ENCODE measurements at places on chromosomes 12 and 14.

GRCh38 chr12:32770141-32770540 is 14.4 kb upstream of the YARS2 start:
- DNase-seq = no peak

GRCh38 chr14:35414365-35414764 is 9.8 kb upstream of the NFKBIA start:
- no peak for DNase-seq

- no peak for DNase-seq
Observed at GRCh38 chr12:7695237-7695560, 376 bp downstream of the GDF3 start.

- DNase-seq = no peak
Observed at GRCh38 chr12:123854918-123855317, 92.8 kb downstream of the DNAH10 start.

- no peak for DNase-seq
Observed at GRCh38 chr14:47044841-47045240, 393.3 kb upstream of the RPL10L start.

DNA sequence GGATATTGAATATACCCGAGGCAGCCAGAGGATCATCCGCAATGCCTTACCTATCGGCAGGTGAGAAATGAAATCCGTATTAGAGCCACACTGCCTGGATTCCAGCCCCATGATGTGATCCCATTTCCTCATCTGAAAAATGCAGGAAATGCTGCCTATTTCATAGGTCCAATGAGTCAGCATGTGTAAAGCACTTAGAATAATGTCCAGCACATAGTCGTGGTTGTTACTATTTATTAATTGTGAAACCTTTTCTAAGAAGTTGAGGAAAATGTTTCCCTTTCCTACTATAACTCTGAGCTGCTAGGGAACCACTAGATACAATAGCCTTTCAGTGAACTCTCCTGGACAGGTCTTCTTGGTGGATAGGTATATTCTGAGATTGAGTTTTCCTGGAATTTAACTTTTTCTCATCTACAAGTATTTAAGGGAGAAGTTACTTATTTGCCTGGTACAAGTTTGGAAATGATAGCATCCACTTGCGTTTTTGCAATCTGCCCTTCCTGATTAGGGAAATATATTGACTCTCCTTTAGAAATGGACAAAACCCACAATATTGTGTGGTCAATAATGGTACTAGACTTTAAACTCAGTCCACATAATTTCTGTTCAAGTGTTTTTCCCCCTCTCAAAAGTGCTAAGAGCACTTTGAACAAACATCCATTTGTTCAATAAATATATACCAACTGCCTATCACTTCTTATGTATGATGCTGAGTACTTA is 12.2 kb downstream of the POLR3B start:
- DNase-seq = no peak

GRCh38 chr12:112577473-112578329 is 159.0 kb downstream of the PTPN11 start:
- DNase-seq = no peak

DNA sequence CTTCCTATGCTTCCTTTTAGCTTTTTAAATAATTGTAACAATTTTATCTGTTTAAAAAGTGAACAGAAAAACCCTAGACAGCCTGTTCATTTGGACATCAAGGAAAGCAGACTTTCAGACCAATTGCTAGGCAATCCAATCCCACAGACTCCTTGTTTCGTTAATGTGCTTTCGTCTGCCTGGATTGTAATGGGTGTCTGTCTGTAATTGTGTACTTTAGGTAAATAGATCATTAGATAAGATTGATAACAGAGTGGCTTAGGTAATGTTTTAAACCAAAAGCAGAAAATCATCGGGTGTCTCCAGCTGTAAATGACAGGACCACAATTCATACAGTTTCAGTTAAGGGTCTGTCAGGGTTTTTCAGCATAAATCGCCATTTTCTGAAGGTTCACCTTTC is 19.6 kb downstream of the CCDC60 start:
- DNase-seq = no peak

DNA sequence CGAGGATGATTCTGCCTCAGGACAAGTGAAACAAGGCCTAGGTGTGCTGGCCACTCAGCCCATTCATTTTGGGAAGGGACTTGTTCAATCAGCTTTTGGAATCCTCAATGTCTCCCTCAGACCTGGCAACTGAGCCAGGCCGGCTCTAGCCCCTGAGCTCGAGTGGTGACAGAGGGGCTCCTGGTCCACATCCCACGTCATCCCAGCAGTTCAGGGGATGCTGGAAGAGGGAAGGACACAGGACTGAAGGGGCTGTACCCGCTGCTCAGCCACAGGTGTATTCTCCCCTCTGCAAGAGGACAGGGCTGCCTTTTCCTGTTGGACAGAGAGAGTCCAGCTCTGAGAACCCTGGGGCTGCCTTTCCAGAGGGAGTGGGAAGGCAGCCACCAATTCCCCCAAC is 244.6 kb upstream of the SFSWAP start:
- no peak for DNase-seq

DNA sequence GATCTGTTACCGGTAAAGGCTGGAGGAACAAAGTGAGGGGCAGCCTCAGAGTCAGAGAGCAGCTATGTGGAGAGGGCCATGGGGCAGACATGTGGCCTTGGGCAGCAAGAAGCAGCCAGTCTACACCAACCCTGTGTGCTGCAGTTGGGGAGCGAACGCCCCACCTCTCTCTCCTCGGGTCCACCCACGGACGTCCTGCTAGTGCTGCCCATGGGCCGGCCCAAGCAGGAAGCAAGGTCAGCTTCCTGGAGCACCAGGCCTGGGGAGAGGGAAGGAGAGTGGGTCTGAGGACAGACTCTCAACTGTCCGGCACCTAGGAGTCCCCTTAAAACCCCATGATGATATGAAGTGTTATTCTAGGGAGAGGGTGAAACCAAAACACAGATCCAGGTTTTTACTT is 254.8 kb upstream of the FKBP4 start:
- no peak for DNase-seq

- DNase-seq = no peak
Observed at GRCh38 chr14:55458800-55459515, 18.5 kb upstream of the TBPL2 start.

DNA sequence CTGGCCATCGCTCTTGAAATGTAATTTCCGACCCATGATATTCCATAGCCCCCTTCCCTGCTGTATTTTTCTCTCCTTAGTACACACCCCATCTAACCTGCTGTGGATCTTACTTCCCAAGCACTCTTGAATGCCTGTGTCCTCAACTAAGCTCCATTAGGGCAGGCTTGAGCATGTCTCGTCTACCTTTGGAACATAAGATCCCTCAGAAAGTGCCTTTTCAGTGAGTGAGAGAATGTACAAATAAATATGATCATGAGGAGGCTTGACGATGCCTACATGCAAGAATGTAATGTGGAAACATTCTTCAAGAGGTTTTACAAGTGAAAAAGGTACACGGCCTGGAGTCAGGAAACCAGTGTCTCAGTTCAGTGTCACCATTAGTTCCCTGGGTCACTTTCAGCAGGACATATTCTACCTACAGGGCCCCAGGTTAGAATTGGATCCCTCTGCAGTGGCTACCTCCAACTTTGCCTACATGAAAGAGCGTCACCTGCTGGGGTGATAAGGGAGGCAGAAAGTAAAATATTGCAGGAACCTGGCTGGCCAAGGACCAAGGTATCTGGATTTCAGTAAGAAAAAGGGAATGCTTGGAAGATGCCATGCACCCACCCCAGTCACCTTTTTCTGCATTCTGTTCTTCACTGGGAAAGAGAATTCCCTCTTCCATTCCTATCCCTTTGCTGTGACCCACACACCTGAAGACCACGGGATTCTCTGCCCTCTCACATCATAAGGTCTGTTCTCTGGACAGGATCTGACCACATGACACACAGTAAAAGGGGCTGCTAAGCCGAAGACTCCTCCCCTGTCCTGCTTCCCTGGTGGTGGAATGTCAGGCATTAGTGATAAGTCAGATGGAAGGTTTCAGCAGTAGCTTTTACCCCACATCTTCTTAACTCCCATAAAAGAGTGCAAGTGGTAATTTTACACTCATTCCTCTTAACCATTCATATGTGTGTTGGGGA is 24.6 kb upstream of the SERPINA1 start:
- DNase-seq = no peak

- DNase-seq = no peak
Observed at GRCh38 chr14:24734917-24735500, 101.0 kb upstream of the GZMB start.

DNA sequence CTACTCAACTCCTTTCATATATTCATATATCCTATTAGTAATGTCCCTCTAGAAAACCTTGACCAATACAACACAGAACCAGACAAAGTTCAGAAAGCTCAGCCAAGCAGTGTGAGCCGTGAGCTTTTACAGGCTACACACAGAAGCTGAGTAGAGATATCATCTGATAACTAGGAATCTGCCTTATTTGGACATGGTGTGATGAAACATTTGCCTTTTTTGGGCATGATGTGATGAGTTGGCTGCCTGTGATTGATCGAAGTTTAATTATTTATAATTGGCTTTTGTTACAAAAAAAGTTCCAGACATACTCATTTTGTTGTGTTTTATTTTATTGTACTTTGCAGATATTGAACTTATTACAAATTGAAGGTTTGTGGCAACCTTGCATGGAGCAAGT is 46.6 kb downstream of the TESPA1 start:
- no peak for DNase-seq

GRCh38 chr14:51228890-51229289 is 11.2 kb upstream of the TMX1 start:
- DNase-seq = no peak

DNA sequence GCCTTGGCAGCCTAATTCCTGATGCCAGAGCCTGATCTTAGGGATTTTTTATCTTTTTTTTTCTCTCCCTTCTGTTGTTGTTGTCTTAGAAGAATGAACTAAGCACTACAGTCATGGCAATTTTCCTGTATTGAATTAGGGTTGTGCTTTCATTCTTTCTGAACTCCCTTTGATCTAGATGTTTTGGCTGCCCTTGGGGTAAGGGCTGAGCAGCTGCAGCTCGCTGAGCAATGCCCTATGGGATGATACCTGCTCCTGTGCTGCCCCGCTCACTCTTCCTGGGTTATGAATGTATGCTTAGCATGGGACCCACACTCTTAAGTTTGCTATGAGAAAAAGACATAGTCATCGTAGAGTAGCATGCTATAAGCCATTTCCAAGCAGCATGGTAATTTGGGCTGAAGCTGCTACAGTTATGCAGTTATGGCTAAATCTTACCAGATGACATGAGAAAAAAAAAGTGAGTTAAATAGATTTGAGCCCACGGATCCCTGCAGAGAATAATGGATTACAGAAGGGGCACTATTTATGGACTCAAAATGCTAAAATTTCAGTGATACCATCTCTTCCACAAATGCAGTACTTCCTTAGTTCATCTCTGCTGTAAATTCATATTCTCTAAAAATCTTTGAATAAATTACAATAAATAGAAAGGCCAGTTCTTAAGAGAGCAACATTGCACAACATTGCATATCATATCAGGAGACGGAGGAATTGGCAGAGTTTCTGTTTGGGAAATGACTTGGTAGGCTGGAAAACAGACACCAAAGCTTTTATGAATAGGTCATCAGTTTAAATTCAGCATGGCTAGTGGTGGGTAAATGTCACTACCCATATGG is 79.2 kb upstream of the PTHLH start:
- DNase-seq = no peak

DNA sequence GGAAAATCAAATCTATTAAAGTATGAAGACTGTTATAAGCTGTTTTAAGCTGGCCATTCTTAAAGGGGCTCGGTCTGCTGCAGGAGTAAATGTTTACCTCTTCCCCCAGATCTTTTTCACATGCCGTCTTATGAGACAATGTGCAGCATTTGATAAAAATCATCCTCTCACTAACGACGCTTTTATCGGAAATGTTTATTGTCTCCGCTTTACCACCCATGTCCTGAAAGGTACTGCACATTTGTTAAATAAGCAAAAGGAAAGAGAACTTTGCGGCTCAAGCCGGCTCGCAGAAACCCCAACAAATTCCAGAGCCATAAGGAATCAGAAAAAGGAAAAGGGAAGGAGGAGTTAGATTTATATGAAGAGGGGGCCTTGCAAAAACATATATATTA is 137.8 kb downstream of the HMGA2 start:
- no peak for DNase-seq

- no peak for DNase-seq
Observed at GRCh38 chr12:50047693-50048250, 9.6 kb upstream of the ASIC1 start.

GRCh38 chr12:9649532-9649940 is 20.0 kb upstream of the CLEC2D start:
- DNase-seq = no peak

DNA sequence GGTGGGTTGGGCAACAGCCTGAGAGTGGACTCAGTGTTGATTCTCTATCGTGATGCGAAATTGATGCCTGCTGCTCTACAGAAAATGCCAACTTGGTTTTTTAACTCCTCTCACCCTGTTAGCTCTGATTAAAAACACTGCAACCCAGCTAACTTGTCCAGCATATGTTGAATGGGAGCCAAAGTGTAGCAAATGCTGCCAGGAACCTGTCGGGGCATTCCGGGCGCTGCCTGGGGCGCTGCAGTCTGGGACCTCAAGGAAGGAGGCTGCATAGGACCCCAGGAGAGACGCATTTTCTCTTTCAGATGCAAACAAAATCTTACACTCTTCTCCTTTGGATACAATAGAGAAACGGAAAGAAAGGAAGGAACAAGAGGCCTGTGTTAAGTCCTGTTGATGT is 3.9 kb downstream of the B3GNT4 start:
- DNase-seq = no peak

Measured in T follicular helper cell (primary cell).